ENCODE measurements at places on chromosomes 5 and 9.
A peak's percentile ranks its signal among the peaks of the same experiment; 100 is the strongest.

GRCh38 chr5:72020161-72020983 is 86.9 kb upstream of the MAP1B start:
- no peak for DNase-seq

DNA sequence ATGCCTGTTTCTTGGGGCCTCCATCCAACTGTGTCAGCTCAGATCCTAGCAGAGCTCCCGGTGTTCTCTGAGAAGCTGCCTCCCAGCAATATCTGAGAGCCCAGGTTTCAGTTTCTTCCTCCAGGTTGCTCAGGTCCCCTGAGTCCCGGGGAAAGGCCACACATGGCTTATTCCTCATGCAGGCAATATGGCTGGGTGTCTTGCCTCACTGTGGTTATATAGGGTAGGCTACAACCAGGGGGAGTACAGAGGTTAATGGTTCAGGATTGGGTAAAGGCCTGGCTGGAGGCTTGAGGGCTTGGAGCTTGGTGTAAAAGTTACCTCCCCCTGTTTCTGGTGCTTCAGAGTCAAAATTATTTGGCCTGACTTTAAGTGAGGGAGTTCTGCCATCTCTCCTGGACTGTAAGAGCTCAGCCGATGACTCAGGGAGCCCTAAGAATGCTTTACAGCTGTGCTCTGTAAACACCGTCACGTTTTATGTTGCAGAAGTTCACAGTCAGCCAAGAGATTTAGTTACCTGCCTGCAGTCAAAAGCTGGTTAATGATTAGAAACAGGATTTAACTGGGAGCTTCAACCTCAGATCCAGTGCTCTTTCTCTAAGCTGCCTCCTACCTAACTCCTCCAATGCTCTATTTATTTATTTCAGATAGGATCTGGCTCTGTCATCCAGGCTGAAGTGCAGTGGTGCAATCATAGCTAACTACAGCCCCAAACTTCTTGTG is 24.3 kb upstream of the UBAP2 start:
- peak; percentile 31 for DNase-seq

- DNase-seq = no peak
Measured at GRCh38 chr9:113296796-113297558, 6.2 kb downstream of the RNF183 start.

- no peak for DNase-seq
Measured at GRCh38 chr9:68969538-68969937, 44.4 kb downstream of the PRKACG start.

GRCh38 chr5:114634967-114635901 is 273.4 kb downstream of the KCNN2 start:
- DNase-seq = no peak

GRCh38 chr5:66669086-66669861 is 73.1 kb downstream of the MAST4 start:
- no peak for DNase-seq

- DNase-seq = no peak
Measured at GRCh38 chr5:109580225-109580624, 109.5 kb upstream of the MAN2A1 start.

DNA sequence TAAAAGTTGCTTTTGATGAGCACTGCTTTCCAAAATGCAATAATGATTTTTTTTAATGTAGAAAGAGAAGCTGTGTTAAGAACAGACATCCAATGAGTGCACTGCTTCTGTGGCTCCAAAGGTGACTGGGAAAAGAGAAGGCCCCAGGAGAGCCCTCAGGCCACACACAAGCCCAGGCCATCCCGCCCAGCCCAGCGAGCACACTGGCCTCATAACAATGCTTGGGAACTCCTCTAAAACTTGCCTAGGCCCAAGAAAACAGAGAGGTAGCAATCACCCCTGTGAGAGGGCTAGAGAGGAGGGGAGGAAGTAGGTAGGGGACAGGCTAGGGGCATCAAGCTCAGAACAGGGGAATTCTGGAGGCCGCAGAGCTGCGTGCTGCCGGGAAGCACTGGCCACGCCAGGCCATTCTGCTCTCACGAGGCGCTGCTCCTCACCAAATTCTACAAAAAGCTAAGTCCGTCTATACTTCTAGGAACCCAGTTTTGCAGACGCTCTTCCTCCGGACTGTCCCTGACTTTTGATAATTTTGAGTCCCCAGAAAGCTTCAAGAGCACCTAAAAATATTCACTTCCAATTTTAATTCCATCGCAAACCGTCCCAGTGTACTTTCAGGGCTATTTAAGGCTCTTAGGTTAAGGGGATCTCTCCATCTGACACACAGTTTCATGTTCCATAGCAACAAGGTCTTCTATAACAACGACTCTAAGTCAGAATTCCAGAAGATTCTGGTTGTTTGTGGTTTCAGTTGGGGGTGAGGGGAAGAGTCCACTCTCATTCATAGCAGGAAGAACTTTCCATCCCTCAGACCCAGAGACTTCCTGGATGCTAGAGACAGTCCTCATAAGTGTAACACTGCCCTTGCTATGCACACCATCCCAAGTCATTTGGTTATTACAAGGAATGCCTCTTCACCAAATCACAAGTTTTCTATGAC is 51.0 kb downstream of the HABP4 start:
- no peak for DNase-seq

- DNase-seq = no peak
Measured at GRCh38 chr5:101679816-101680215, 616.3 kb downstream of the SLCO4C1 start.

DNA sequence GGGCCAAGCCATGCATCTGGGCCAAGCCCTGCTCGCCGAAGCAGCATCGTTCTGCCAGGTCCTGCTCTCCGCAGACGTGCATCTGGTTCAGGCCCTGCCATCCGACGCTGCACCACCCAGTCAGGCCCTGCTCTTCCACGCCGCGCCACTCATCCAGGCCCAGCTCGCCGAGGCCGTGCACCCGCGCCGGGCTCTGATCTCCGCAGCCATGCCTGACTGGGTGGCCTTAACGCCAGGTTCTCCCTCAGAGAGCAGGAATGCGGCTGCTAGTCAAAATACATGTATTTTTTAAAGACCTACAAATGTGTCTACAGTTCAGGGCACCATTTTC is 891.1 kb upstream of the CTNND2 start:
- DNase-seq = no peak

DNA sequence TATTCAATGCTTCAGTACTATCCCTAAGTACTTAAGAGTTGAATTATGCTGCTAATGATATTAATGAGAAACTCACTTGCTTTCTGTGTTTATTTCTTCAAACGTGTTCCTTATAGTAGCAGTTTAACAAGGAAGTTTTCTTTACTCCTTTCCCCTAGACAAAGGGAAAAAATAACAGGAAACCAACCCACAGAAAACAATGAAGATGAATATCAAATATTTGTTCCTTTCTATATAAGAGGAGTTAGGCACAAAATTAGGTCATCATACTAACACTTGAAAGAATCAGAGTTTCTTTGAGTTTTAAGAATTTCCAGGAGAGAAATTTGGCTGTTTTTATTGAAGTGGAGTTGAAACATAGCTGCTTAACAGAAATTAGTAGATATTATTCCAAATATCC is 15.4 kb upstream of the OCLN start:
- no peak for DNase-seq
